Large intestine (tissue), 12 donors: ENCODE measurements at places on chromosomes 7 and 10. TPM values are rescaled to one million over a fixed set of nuclear protein-coding genes. Genes with fewer than 3 reads are reported as not detected.

Gene BAZ1B
- 37.3 TPM for polyA plus RNA-seq

Gene GIMAP5
- 9.0 TPM for polyA plus RNA-seq

Gene CFTR
- 53.1 TPM for polyA plus RNA-seq

Gene FAM131B
- polyA plus RNA-seq, result 5.8 TPM

Gene ACHE
- 7.4 TPM for polyA plus RNA-seq

GRCh38 chr7:108261560-108262255 is 131.5 kb upstream of the LAMB4 start:
- DNase-seq, result no peak

- DNase-seq, result no peak
These were observed 72.5 kb downstream of the LRRC17 start for GRCh38 chr7:102985176-102985783.

- peak; percentile 91 for DNase-seq
These were observed 30.0 kb downstream of the TACC2 start for GRCh38 chr10:122018951-122019413.

GRCh38 chr7:20170633-20171032 is 46.6 kb downstream of the MACC1 start:
- DNase-seq, result no peak

- DNase-seq, result no peak
These were observed 90.6 kb upstream of the OIT3 start for GRCh38 chr10:72802763-72803505.

DNA sequence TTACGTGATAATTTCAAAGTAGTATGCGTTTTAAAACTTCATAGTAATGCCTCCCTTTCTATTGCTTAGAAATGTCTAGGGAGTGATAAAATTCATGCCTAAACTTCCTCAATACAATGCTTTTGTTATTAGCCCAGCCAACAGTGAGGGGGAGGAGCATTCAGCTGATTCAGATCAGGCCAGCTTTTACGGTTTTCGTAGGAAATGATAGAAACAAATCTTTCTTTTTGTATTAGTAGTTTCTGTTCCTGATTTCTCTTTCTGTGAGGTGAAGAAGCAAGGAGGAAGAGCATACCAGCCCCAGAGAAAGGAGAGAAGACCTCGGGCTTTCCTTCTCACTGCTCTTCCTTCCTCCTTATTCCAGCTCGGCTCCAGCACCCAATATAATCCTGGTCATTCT is 35.2 kb upstream of the ITPRID1 start:
- DNase-seq, result no peak

DNA sequence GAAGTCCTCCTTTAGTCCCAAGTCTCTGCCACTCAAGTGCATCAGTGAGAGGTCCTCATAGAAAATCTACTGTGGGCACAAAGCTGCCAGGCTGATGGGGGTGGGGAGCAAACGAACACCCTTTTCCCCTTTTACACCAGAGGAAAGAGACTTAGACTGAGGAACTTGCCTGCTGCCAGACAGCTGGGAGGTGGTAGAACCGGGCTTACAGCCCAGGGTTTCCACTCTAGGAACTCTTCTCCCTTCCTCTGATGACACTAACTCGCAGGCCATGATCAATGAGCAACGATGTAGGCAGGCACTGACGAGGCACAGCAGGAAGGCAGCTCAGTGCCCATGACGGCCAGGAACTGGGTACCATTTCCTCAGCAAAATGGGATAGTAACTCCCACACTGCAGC is 11.0 kb upstream of the SH2D4B start:
- no peak for DNase-seq

DNA sequence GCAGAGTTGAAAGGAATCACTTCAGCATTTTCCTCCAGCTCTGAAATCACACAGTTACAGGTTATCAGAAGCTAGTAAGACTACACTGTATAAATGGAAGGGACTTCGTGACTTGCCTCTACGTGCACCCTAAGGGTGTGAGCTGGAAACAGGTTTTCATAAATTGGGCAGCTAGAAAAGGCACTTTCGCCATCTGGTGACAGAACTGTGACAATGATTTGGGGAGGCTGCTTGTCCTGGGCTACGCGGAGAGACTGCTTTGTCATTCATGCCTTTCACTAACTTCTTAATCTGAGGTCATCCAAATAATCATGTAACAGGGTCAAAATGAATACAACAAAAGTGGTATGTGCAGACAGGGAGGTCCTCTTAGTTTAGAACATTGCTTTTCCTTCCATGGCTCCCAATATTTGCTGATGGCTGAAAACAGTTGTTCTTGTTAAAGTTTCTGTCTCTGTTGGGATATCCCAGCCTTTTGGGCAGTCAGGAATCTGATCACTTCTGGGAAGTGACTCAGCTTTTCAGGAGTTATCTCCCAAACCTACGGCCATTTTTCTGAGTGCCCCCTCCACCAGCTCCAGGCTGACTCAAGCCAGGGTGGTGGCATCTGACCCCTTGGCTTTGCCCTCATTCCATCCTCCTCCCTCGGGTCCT is 17.8 kb downstream of the VWC2 start:
- DNase-seq, result no peak

DNA sequence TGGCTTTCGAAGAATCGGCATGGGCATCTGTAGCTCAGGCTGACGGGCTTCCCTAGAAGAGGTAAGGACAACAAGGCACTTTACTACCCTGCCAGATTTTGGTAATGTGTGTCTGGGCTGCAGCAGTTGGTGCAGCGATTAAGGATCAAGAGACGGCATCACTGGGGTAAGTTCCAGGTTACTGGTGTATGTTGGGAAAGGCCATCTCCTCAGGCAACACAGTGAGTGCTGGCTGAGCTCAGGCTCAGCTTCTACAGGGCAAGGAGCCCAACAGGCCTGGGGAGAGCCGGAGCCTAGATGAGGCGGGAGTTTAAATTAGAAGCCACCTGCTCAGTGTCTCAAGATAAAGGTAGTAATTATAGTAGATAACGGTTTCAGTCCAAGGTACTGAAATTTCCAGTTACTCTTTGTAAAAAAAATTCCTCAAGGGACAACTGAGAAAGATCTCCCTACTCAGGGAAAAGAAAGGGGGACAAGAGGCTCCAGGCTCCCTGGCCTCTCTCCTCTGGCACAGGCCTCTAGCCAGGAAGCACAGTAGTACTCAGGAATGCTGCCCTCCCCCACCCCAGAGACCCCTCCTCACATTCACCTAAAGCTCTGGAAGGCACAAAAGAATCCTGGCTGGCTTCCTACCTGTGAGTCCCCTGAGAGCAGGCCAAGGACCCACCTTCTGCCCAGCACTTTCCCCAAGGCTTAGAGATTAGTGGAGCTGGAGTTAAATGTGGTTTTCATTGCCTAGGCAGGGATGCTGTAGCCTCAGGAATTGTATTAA is 3.9 kb downstream of the CXCL12 start:
- DNase-seq, result no peak

DNA sequence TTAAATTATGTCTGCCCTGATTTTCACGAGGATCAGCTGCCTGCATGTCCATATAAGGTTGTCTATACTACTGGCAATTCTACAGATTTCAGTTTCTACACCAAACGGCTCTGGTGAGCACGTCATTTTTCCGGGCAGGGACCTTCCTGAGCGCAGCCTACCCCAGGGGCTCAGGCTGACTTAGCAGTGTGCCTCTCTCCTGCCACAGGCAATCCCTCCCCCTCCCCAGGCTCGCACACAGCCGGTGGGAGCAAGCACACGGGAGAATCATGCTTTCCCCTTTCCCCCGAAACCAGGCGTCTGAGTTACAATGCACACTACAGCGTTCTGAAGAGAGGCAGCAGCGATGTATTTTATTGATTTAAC is 1.7 kb downstream of the KLF6 start:
- DNase-seq, result peak; percentile 83

- no peak for DNase-seq
These were observed 5.1 kb upstream of the LRRC27 start for GRCh38 chr10:132326925-132327324.

DNA sequence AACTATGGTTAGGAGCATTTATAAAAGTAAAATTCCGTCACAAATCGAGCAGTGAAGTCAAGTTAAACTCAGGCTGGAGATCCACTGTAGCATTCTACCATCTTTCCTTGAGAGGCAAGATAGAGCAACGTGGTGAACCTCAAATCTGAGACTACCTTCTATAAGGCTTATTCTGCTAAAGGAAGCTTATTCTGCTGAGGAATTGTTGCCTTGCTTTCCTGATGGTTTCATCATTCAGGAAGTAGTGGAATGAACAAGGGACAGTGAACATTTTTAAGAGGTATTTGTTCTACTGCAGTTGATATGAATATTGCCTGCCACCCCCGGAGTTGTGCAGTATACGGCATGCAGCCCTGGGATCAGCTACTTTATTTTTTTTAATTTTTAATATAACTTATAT is 170.8 kb downstream of the VPS50 start:
- DNase-seq, result no peak

DNA sequence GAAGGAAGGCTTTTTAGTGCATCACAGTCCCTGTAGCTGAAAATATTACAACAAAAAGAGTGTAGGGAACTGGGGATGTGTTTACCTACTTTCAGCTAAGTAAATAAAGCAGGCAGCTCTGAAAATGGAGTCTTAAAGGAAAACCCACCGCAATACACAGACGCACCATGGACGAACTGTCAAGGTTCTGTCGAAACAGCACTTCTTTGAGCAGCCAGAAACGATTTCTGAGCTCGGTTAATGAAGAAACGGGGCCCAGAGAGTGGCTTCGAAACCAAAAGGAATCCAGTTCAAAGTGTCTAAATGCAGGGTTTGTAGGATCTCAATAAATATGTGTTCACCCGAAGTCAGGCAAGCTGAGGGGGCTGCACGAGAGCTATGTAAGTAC is 275.4 kb upstream of the NEBL start:
- no peak for DNase-seq

DNA sequence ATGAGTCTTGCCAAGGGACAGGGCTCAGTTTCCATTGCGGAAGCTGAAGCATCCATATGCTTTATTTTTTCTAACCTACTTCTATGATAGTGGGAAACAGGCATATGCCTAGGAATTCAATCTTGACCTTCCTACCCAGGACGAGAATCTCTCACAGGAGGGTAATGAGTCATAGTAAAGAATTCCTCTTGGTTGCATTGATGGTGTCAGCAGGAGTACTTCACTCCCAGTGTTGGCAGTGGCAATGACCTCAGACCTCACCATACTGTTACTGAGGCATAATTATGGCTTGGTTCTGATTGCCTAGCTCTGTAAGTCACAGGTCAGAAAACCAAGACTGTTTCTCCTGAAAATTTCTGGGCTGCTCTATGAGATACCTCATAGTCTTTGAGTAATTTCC is 552.9 kb downstream of the ARL4A start:
- DNase-seq, result no peak

DNA sequence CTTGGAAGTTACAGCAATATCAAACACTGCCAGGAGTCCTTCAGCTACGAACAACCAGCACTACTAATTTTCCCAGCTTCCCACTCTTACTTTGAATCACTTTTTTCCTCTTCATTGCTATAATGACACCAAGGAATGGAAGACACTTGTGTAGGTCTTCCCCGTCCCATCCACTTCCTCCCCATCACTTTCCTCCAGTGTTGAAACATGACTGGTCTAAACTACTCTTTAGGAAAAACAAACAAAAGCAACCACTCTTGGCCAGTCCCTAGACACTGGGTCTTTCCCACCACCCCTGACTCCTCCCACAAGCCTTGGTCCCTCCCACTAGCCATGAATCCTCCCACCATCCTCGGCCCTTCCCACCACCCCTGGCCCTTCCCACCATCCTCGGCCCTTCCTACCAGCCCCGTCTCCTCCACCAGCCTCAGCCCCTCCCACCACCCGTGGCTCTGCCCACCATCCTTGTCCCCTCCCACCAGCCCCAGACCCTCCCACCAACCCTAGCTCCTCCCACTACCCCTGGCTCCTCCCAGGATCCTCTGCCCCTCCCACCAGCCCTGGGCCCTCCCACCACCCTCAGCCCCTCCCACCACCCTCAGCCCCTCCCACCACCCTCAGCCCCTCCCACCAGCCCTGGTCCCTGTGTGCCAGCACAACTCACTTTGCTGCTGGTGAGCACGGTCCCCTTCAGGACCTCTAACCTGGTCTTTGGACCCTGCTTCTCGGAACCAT is 68.5 kb downstream of the CXCL12 start:
- DNase-seq, result no peak

DNA sequence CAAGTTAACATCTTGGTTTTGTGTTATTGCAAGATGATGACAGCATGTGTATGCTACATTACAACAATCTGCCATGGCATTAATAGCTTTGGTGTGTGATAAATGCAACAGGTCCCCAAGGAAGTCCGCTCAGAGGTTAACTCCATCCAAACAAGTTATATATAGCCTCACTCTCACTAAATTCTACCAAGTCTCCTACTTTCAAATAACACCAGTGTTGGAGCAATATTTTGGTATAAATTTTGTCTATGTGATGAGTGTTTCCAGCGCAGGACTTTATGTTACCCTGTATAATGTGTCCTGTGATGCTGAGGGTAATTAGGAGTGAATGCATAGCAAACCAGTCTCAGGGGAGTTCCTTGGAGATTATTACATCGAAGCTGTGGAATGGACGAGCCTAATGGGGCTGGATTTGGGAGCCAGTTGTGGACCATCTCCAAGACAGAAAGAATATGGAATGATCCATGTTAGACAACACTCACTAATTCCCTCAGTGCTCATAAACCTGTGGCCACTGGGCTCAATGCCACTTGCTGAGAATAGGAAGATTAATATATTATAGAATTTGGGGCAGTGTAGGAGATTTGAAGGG is 127.6 kb upstream of the CXCL12 start:
- DNase-seq, result no peak

GRCh38 chr10:74787457-74787856 is 38.9 kb upstream of the KAT6B start:
- no peak for DNase-seq

DNA sequence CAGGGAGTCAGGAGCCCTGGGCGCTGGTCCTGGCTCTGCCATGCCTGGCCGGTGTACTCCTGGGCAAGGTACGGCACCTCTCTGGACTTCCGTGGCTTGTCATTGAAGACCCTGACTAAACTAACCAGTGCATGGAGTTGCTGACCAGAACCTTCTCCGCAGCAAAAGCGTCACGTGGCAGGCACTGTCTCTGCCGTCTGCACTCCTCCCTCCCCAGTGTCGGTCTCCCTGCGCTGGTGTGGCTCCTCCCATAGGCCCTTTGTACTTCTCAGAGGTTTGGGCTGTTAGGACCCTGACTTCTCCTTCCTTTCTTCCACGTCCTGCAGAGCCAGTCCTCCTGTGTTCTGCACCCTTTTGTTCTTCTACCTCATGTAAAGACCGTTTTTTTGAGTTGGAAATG is 100.6 kb upstream of the CREB5 start:
- DNase-seq, result no peak

- DNase-seq, result no peak
These were observed 7.0 kb downstream of the PTF1A start for GRCh38 chr10:23198940-23199767.

- DNase-seq, result no peak
These were observed 9.2 kb downstream of the INSIG1 start for GRCh38 chr7:155306673-155307470.

GRCh38 chr10:48555310-48556042 is 49.4 kb downstream of the ARHGAP22 start:
- DNase-seq, result no peak

GRCh38 chr10:122243550-122243949 is 27.5 kb upstream of the BTBD16 start:
- no peak for DNase-seq

GRCh38 chr7:143849785-143850479 is 52.0 kb downstream of the TCAF1 start:
- no peak for DNase-seq
